ENCODE measurements at places on chromosomes 2 and 18. TPM values are rescaled to one million over a fixed set of nuclear protein-coding genes. Genes with fewer than 3 reads are reported as not detected.

GKN2 gene
- not detected for total RNA-seq

CABLES1 gene
- 7.5 TPM for total RNA-seq

LAPTM4A gene
- 141 TPM for total RNA-seq

ASB18 gene
- total RNA-seq = not detected

CYBRD1 gene
- total RNA-seq = 8.8 TPM

Measured in kidney epithelial cell (primary cell).